ENCODE measurements at places on chromosomes 2 and 18. TPM values are rescaled to one million over a fixed set of nuclear protein-coding genes. Genes with fewer than 3 reads are reported as not detected.

NIF3L1 gene
- 22.4 TPM for total RNA-seq

EGR4 gene
- not detected for total RNA-seq

AQP12B gene
- total RNA-seq: not detected

DNA sequence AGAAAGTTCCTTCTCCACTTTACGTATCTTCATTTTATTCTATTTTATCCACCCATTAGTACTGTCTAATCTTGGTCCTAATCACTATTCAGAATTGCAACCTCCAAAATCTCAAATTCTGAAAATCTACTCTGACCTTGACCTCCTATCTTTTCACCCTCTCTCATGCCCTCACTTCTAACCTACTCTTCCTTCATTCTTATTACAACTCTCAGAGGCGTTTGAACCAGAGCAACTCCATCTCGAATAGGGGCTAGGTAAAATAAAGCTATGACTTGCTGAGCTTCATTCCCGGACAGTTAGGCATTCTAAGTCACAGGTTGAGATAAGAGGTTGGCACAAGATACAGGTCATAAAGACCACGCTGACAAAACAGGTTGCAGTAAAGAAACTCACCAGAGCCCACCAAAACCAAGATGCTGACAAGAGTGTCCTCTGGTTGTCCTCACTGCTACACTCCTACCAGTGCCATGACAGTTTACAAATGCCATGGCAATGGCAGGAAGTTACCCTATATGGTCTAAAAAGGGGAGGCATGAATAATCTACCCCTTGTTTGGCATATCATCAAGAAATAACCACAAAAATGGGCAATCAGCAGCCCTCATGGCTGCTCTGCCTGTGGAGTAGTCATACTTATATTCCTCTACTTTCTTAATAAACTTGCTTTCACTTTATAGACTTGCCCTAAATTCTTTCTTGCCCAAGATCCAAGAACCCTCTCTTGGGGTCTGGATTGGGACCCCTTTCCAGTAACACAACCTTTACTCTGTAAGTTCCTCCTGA is 11.4 kb downstream of the CCDC88A start:
- no peak for DNase-seq
- H3K27ac ChIP-seq: no peak overlapping the region
- H3K27me3 ChIP-seq: no peaks in the 10 kb centered on the region
- H3K36me3 ChIP-seq: no peaks in the 10 kb centered on the region
- H3K4me1 ChIP-seq: no peaks in the 10 kb centered on the region

GRCh38 chr2:185578322-185578721 is 160.3 kb upstream of the FSIP2 start:
- no peaks in the 10 kb centered on the region for H3K4me1 ChIP-seq
- no peaks in the 10 kb centered on the region for H3K27me3 ChIP-seq
- no peaks in the 10 kb centered on the region for H3K36me3 ChIP-seq
- H3K27ac ChIP-seq: no peak overlapping the region
- no peak overlapping the region for H3K4me3 ChIP-seq
- DNase-seq: no peak

- H3K36me3 ChIP-seq: no peaks in the 10 kb centered on the region
- H3K4me3 ChIP-seq: no peak overlapping the region
- H3K27me3 ChIP-seq: no peaks in the 10 kb centered on the region
- no peaks in the 10 kb centered on the region for H3K4me1 ChIP-seq
- H3K27ac ChIP-seq: no peak overlapping the region
These were observed 234.1 kb downstream of the GLI2 start for GRCh38 chr2:120969613-120970355.

- H3K4me3 ChIP-seq: no peak within 1 kb of the TSS
- H3K27ac ChIP-seq: no peak within 1 kb of the TSS
- no peaks in the 10 kb centered on the region for H3K36me3 ChIP-seq
These were observed at the start of gene CXCR1 for GRCh38 chr2:218166791-218167190. Gene CXCR1, minus strand, starts transcription at chr2:218166962. Its CDS starts 1,751 bp downstream, at chr2:218165211.
